ENCODE measurements at places on chromosomes 16 and 17. TPM values are rescaled to one million over a fixed set of nuclear protein-coding genes. Genes with fewer than 3 reads are reported as not detected.

DNA sequence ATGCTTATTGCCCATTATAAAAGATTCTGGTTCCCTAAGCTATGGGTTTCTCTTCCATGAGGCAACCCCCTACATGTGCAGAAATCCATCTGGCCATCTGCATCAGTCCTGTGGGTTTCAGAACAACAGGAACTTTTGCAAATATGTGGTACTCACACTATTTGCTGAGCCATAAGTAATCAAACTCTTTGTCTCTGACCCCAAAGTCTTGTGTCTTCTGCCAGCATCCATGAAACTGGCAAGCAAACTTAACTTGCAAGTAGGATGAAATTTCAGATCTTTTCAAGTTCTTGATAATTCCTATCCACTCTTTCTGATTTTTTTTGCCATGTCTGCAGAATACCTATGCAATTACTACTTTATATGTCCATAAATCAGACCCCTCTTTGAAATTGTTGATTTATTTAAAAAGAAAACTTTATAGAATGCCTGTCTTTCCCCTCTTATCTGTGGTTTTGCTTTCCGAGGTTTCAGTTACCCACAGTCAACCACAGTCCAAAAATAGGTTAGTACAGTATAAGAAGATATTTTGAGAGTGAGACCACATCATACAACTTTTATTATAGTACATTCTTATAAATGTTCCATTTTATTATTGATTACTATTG, 158.4 kb upstream of the IRX3 start:
- DNase-seq, result no peak

- no peak for DNase-seq
These were observed 35.0 kb downstream of the GAN start for GRCh38 chr16:81349608-81350305.

- DNase-seq, result no peak
These were observed 3.8 kb upstream of the CBFB start for GRCh38 chr16:67025210-67025550.

DNA sequence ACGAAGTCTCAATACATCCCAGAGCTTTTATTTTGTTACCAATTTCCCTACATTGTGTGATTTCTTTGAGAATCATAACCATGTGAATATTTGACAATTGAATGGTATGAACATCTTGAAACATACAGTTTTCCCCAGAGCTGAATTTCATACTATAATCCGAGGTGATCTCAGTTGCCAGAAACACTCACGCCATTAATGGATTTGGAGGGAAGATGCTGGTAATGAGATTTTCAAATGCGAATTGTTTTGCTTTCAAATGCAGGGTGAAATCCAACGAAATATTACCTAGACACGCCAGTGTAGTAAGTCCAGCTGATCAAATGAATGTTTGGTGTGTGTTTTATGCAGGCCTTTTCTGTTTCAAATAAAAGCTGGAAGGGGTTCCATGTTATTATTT, 277.8 kb upstream of the CDH5 start:
- no peak for DNase-seq

GRCh38 chr16:15979801-15980200, 30.4 kb downstream of the ABCC1 start:
- no peak for DNase-seq

GRCh38 chr17:68749349-68750207, 148.4 kb upstream of the FAM20A start:
- no peak for DNase-seq

DNA sequence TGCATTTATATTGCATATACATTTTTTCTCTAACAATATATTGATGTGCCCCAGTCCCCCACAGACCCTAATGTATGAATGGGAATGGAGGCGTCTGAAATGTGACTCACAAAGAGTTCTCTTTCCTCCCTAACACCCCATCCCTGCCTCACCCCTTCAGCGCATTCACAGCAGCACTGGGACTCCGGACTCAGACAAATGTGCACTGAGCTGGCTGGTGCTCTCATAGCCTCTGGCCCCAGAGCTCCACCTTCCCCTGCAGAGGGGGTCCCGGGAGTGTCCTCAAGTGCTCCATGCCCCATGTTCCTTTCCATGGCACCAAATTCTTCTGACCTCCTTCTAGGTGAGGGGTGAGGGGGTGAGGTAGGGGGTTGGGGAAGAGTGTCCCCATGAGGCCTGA, 20.6 kb downstream of the NPTX1 start:
- no peak for DNase-seq

- no peak for DNase-seq
These were observed 48.7 kb downstream of the RPGRIP1L start for GRCh38 chr16:53654946-53655345.

DNA sequence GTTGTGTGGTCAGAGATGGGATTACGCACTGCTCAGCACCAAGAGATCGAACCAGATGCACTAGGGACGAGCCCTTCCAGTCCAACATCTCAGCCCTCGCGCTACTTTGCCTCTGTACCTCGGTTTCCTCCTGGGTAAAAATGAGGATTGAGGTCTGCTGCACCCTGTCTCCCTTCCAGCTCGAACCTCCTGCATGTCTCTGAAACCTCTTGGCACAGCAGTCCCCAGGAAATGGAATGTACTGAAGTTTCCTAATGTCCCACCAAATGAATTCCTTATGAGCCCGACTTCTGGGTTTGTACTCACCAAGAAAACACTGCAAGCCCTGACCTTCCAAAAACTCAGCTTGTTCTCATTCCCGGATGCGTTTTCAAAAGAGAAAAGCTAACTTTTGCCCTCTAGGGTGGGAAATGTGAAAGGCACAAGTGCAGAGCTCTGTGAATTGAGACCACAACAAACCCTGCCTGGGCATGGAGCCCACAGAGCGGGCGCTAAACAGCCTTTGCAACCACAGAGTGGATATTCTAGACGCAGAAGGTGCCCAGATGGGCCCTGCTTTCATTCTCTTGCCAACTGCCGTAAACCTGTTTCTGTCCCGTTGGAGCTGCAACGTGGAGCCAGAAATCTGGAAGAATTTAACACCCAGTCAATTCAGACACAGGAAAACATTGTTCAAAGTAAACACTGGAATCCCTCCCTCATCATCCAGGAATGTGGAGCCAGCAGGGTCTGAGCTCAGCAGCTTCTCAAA, 10.3 kb downstream of the CDRT4 start:
- no peak for DNase-seq

- no peak for DNase-seq
These were observed 457.3 kb upstream of the HSBP1 start for GRCh38 chr16:83350481-83350880.

- no peak for DNase-seq
These were observed 155.0 kb upstream of the SALL1 start for GRCh38 chr16:51306116-51306515.

DNA sequence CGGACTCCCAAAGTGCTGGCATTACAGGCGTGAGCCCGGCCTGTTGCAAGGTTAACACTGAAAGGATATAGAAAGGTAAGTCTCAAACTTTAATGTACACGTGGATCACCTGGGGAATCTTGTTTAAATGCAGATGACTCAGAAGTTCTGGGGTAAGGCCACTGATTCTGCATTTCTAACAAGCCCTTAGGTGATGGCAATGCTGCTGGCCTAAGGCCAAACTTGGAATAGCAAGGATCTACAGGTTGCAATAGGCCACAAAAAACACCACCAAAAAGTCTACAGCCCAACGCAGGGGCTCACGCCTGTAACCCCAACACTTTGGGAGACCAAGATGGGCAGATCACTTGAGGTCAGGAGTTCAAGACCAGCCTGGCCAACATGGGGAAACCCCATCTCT, 4.2 kb downstream of the CMTM4 start:
- DNase-seq, result no peak

DNA sequence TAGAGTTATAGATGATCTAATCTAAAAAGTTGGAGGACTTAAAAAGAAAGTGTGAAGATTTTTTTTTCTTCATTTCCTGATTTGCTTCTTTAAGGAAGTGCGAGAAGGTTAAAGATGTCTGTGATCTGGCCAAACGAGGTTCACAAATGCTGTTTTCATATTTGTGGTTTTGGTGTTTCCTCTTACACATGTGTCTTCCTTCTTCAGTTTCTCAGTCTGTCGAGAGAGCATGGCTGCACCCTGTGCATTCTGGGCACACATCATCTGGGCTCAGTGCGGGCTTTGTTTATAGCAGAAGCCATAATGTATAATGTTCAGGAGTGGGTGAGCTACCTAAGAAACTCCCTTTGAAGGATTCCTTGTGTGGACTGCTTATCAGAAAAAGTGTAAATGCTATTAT, 260.4 kb upstream of the TBX2 start:
- DNase-seq, result peak; percentile 78

DNA sequence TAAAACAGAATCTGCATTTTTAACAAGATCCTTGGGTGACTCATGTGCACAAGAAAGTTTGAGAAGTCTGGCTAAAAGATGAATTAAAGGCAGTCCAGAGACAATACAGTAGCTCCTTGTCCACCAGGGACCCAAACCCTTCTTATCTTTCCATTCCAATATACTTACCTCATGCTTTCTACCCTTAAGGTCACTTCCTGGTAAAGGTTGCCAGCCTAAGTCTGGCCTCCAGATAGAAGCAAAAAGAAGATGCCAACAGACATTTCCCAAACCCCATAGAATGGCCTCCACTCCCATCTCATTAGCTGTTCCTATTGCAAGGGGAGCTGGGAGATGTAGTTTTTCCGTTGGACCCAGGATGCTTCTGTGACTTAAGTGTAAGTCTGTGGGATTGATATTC, 101.4 kb upstream of the XYLT1 start:
- DNase-seq, result no peak

HOXB7 gene
- 0.96 TPM for total RNA-seq

TNFRSF17 gene
- total RNA-seq, result not detected

RNU2-1 gene
- 3,357 TPM for total RNA-seq

SNN gene
- 5.8 TPM for total RNA-seq

MVD gene
- total RNA-seq, result 59.7 TPM

RAB11FIP4 gene
- total RNA-seq, result 15.1 TPM

CES4A gene
- total RNA-seq, result 5.1 TPM

STX1B gene
- 0.79 TPM for total RNA-seq

CDH15 gene
- not detected for total RNA-seq
